DND-41 (cell line): ENCODE measurements at places on chromosomes 2 and 18.

DNA sequence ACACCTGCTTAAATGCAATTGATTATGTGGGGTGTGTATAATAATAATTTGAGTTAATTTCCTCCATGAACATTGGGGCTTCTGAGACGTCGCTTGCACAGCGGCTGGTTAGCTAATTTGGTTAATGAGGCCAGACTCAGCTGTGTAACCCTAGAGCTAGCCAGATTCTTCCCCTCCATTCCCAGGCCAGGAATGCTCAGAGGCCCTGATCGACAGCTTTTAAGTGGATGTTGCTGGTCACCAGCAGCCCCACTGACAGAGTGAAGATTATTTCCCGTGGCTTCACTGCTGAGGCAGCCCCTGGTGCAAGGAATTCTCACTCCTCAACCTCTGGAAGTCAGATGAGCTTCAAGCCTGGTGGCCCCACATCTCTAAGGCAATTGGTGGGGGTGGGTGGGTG, 12.4 kb upstream of the EPAS1 start:
- DNase-seq, result no peak

DNA sequence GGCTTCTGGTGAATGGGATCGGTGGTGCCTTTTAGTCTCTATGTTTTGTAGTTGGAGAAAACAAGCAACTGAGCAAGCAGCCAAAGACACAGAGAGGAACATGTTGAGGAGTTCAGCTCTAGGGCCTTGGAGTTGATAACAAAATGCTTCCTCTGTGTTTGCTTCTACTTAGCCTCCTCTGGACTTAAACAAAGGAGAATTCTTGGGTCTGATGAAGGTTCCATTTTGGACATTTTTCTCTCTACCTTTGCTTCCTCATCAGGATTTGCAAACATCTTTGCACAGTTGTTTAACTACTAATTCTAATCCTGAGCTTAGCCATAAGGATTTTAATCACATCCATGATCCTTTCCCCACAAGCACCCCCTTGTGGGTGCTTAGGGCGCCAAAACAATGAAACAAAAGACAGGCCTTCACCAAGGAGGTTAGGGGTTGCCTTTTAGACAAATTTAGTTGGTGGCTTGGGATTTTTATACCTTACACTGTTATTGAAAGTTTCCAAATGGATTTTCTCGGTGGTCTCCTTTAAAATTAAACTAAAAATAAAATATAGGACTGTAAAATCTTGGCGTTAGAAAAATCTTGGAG, 148.5 kb upstream of the SATB2 start:
- DNase-seq, result no peak

DNA sequence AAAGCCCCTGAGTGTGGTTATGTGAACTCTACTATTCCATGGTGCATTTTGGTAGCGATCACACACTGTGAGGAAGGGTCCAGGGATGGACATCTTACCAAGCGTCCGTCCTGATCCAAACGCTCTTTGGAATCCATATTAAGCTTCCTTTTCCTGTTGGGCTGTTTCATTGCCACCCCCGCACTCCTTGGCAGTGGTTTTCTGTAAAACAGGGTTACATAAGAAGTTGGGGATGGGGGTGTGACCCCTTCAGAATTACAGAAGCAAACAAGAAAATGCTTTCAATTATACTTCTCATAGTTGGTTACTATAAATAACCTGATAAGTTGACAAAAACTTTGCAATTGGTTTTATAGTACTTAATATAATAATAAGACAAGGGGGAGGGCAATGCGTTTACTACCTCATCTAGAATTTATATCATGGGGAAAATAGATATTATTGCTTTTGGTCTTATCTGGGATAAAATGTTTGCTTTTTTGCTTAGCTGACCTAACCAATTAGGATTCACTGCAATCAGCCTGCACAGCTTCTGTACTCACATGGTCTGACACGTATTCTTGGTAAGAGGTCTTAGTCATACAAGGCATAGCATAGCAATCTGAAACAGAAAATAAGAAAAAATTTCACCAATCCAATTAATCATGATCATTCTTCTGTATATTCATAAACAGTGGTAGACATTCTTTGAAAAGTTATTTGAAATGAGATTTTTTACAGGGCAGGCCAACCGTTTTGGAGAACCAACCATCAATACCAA, 103.1 kb downstream of the L3MBTL4 start:
- no peak for DNase-seq

- DNase-seq, result no peak
These were observed 352.5 kb upstream of the ZNF521 start for GRCh38 chr18:25704494-25704893.

- DNase-seq, result no peak
These were observed 85.2 kb downstream of the BIRC6 start for GRCh38 chr2:32442020-32442467.

- no peak for DNase-seq
These were observed 37.3 kb upstream of the RNF152 start for GRCh38 chr18:61929881-61930640.

DNA sequence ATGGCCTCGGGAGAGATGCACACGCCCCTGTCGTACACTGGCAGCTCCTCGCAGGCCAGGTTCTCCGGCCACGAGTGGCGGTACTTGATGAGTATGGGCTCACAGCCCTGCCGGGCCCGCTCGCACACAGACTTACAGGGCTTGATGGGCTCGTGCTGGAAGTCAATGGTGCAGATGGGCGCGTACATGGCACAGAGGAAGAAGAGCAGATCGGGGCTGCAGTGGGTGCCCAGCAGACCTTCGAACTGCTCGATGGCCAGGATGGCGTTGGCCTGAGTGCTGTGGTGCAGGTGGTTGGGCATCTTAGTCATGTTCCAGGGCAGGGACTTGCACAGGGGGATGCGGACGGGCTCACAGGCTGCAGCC, 359 bp downstream of the FRZB start:
- no peak for DNase-seq

GRCh38 chr2:48355494-48355893, 174.5 kb upstream of the STON1 start:
- no peak for DNase-seq

- DNase-seq, result no peak
These were observed 118.3 kb downstream of the FMNL2 start for GRCh38 chr2:152453129-152453911.

- no peak for DNase-seq
These were observed 154.0 kb upstream of the NFATC1 start for GRCh38 chr18:79241755-79242154.

- no peak for DNase-seq
These were observed 199.1 kb upstream of the CELF4 start for GRCh38 chr18:37764541-37765288.

- DNase-seq, result no peak
These were observed 316.2 kb upstream of the THSD7B start for GRCh38 chr2:136448986-136449780.

- no peak for DNase-seq
These were observed 176.9 kb downstream of the VAPA start for GRCh38 chr18:10090668-10091067.

GRCh38 chr2:181304011-181304844, 153.0 kb upstream of the ITGA4 start:
- DNase-seq, result peak; percentile 27

DNA sequence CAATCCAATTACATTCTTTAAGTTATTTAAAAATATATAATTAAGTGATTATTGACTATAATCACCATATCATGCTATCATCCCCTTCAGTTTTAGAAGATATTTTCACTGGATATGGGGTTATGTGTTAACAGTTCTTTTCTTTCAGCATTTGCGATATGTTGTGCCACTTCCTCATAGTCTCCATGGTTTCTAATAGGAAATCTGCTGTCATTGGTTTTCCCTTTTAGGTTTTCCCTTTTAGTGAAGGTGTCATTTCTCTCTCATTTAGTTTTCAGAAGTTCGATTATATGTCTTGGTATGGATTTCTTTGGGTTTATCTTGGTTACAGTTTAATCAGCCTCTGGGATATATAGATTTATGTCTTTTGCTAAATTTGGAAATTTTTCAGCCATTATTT, 34.8 kb upstream of the EPG5 start:
- no peak for DNase-seq

DNA sequence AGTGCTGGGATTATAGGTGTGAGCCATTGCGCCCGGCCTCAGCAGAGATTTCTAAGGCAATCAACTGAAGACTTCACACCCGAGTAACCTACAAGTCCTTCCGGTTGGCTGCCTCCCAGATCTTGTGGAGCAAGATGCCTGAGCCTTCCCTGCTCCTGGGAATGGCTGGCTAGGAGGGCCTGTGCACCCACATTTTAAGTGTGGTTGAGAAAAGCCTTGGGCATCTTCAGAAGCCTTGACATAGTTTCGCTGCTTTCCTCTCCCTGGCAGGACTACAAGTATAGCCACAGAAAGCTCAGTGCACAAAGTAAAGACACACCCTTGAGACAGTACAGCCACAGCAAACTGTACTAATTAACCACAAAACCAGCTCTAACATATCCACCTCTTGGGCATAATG, 35.2 kb downstream of the E2F6 start:
- no peak for DNase-seq

DNA sequence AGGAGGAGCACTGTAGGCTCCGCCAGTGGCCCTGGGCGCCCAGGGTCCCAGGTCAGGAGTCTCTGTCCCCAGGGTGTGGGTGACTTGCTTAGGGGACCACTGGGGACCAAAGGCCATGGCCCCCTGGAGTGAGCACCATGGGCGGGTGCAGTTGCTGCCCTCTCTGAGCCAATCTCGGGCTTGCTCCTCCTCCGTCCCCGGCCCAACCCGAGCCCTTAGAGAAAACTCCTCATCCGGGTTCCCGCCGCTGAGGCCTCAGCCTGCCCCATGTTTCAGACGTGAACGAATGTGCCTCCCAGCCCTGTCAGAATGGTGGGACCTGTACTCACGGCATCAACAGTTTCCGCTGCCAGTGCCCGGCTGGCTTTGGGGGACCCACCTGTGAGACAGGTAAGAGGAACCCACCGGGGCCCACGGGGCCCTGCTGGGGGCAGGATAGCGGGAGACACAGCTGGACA, 38.6 kb downstream of the SNED1 start:
- DNase-seq, result no peak

GRCh38 chr2:64414736-64415435, 39.1 kb upstream of the LGALSL start:
- no peak for DNase-seq

DNA sequence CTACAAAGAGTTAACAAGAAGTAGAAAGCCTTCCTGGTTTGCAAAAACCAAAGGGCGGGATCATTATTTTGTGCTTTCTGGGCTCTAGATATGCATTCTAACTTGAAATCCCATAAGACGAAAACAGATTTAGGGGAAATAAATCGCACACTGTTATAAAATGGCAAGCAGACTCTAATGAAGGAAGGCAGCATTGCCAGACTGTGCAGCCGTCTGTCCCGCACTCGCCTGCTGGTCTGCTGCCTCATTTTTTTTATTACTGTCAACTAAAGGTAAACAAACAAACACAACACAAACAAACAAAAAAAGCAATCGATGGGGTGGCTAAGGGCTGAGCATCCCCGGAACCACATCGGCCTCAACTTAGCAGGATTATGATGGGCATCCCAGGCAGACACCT, 24.4 kb downstream of the ZNF521 start:
- DNase-seq, result no peak

DNA sequence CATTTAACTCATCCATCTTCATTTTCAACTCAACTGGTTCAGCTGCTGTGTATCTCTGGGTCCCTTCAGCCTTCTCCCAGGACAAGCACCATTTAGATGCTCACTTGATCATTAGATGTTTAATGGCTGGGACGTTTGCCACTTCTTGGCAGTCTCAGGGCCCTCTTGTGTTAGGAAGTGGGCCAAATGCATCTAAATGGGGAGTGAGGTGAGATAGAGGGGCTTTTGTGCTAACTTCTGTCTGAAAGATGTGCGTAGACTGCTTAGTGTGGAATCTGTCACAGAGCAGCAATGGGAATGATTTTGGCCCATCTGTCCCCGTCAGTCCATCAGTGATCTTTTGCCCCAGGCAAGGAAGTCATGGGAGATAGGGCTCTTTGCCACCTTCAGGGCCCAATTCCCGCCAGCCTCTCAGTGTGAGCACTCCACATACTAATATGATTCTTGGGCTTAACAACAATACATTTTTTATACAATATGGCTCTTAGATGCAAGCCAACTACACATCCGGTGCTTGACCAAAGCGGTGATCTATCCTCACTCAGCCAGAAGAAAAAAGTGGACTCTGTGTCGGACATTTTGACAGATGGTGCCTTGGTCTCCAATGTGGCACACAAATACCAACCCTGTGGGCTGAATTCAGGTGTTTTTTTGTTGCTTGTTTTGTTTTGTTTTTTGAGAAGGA, 95.7 kb upstream of the EPC2 start:
- DNase-seq, result no peak

DNA sequence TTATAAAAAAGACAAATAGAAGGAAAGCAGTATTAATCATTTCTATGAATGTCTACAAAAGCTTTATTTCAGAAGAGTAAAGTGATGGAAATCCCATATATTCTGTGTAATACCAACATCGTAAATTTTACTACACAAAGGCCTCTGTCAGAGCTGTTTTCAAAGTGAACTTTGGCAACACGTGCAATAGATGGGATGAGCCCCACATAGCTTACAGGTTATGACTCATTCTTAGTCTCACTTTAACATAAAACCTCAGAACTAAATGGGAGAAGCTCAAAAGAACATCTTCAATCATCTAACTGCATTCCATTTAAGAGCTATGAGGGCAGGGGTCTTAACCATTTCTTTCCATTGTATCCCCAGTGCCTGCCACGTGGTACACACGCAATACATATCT, 11.5 kb downstream of the VPS4B start:
- no peak for DNase-seq

- DNase-seq, result no peak
These were observed 56.8 kb downstream of the DSC3 start for GRCh38 chr18:30985753-30986152.

DNA sequence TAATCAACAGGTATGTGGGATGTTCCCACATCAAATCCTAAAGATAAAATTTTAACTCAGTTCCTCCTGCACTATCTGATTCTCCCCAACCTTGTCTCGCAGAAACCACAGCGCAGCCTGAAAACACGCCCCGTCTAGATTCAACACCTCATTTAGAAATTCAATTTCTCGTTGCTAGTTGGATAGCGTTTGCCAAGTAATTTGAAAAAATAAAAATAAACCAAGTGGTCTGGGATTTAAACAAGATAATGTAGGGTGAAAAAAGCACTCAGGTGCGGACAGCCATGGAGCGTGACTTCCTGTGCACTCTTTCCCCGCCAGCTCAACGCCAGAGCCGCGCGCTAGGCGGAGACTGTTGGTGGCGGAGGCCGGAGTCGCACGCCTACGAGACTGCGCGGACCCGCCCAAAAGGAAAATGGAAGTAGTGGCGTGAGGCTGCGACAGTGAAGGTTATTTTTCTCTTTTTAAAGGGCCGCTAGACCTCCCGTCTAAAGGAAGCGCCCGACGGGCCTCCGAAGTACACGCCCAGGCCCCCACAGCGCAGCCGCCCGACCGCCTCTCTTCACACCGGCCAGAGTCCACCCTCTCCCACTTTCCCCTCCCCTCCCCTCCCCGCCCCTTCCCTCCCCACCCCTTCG, 615 bp upstream of the CCNT2 start:
- DNase-seq, result no peak

DNA sequence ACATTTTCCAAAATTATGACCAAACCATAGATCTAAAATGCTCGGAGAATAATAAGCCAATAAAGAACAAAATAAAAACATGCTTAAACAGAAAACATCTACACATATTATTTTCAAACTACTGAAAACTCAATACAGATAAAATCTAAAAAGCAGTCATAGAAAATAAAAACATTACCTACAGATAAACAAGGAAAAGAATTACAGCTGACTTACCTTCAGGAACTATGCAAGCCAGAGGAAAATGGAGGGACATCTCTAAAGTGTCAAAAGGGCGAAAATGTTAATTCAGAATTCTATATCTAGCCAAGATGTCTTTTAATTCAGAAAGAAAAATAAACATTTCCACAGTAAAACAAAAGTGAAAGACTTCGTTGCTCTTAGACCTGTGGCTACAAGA, 112.9 kb upstream of the GYPC start:
- no peak for DNase-seq

GRCh38 chr2:58428096-58429013, 187.2 kb upstream of the FANCL start:
- DNase-seq, result peak; percentile 30
